ENCODE measurements at places on chromosomes 12 and 14.
A peak's percentile ranks its signal among the peaks of the same experiment; 100 is the strongest.

DNA sequence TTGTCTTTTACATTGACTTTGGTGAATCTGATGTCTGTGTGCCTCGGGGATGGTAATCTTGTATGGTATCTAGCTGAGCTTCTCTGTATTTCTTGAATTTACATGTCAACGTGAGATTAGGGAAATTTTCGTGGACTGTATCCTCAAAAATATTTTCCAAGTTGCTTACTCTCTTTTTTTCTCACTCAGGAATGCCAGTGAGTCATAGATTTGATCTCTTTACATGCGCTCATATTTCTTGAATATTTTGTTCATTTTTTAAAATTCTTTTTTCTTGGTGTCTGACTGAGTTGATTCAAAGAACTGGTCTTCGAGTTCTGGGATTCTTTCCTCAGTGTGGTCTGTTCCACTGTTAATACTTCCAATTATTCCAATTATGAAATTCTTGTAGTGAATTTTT lies 207.7 kb downstream of the RAD51B start:
- no peak for DNase-seq

- peak; percentile 86 for DNase-seq
Observed at GRCh38 chr12:11553871-11554533, 95.5 kb upstream of the ETV6 start.

DNA sequence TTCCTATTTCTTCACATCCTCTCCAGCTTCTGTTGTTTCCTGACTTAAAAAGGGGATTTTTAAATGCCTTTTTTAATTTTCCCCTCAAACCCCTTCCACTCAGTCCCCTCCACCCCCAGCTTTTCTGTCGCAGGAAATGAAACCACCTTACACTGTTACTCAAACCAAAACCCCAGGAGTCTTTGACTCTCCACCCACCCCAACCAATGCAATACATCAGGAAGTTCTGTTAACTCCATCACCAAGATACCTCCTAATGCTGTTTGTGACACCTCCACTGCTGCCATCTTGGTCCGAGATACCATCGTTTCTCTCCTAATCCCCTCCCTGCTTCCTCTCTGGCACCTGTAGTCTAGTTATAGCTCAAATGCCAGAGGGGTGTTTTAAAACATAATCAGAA lies 25.4 kb upstream of the CPM start:
- no peak for DNase-seq

- no peak for DNase-seq
Observed at GRCh38 chr12:58286353-58286752, 345.0 kb downstream of the ATP23 start.

GRCh38 chr14:71536927-71537772 lies 395.1 kb upstream of the RGS6 start:
- DNase-seq: no peak

DNA sequence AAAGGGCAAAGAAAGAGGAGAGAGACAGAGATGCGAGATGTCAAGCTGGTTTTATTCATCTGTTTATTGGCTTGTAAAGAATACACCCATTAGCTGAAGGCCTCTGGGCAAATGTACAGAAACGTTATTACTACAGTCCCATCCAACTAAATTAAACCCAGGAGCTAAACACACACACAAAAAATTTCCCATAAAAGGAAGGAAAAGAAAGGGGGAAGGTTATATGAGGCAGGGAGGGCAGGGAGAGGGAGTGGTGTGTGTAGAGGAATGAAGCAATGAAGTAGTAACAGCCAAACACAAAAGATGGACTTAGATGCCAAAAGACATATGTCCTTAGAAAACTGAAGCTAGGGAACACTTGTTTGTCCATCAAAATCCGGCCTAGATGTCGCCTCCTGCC lies 3.1 kb upstream of the MFAP5 start:
- no peak for DNase-seq

DNA sequence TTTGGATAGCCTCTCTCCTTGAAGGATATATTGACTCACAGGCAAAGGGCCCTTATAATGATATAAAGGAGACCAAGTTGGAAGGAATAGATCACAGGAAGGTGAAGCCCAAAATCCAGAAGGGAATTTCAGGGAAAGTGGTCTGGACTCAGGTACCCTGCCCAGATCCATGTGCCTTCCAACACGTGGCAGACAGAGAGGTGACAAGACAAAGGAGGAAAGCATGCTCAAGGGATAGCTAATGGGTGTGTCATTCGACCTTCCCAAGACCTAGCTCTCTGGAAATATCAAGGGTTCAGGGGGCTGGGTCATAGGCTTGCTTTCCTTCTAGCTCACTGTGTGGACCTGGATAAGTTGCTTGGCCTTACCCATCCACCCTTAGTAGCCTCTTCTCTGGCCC lies 214.3 kb downstream of the ZFP36L1 start:
- DNase-seq: no peak

GRCh38 chr14:64303471-64303917 lies 9.3 kb upstream of the ESR2 start:
- peak; percentile 80 for DNase-seq

- no peak for DNase-seq
Observed at GRCh38 chr12:4046495-4046840, 173.3 kb upstream of the PARP11 start.

GRCh38 chr14:104591506-104592291 lies 12.1 kb downstream of the C14orf180 start:
- no peak for DNase-seq

GRCh38 chr14:62428429-62429203 lies 616.6 kb downstream of the KCNH5 start:
- DNase-seq: no peak

DNA sequence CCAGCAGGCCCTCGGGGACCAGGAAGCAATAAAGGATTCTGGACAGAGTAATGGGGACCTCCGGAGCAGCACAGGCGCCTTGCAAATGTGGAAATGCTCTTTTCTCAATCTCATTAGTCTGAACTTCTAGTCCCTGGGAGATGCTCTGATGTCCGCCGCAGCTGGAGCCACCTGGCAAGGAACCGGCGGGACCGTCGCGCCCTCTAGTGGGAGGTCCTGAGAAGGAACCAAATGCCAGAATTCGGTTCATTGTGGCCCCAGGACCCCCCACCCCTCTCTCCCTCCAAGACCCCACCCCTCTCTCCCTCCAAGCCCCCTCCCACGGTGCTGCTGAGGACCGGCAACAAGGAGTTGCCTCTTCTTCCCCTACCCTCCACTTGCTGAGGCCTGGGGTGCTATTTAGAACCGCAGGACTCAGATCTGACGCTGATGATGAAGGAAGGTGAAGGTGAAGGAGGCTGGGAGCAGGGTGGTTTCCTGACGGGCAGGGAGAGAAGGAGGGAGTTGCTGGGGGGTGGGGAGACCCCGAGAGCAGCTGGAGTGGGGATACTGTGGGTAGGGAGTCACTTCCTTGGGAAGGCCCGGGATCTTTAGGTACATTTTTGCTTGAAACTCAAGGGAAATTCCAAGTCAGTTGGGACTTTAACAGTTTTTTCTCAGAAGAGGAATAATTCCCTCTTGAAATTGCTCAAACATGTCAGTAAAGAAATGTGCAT lies 42.5 kb downstream of the SMIM41 start:
- peak; percentile 78 for DNase-seq

- DNase-seq: no peak
Observed at GRCh38 chr14:104685216-104685997, 4.0 kb upstream of the INF2 start.

GRCh38 chr14:63275611-63276010 lies 43.1 kb downstream of the GPHB5 start:
- DNase-seq: no peak

GRCh38 chr12:23853640-23854039 lies 95.8 kb downstream of the SOX5 start:
- DNase-seq: no peak

DNA sequence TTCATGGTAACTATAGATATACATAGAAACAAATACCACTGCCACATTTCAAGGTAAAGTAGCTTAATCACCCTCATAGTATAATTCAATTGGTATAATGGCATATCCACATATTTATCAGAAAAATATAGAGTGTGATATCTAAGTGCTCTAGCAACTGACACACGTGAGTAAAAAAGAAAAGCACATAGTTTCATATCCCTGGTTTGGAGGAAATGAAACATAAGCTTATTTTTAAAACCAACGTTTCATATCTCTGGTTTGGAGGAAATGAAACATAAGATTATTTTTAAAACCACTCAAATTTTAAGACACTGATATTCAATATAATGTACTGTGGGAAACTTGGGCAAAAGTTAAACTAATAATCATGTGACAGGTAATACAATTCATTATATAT lies 2.1 kb downstream of the OR6C70 start:
- no peak for DNase-seq

GRCh38 chr12:72560003-72560769 lies 288.0 kb downstream of the TRHDE start:
- DNase-seq: peak; percentile 9

DNA sequence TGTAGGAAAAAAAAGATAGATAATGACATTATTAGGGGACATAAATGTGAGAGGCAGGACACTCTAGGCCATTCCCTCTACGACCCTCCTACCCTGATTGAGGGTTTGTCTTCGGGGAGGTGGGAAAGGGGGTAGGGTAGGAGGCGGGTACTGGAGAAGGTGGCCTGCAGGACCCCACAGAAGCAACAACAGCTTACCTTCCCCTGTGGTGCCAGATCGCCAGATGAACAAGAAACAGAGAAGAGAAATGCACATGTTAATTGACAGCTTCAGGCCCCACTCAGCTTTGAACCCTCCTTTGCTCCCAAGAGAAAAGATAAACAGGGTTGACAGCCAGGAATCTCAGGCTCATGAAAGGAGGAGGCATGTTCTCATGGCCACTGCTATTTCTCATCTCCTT lies 4.8 kb downstream of the PHB2 start:
- no peak for DNase-seq

GRCh38 chr14:103172921-103173320 lies 49.7 kb downstream of the TNFAIP2 start:
- DNase-seq: no peak

DNA sequence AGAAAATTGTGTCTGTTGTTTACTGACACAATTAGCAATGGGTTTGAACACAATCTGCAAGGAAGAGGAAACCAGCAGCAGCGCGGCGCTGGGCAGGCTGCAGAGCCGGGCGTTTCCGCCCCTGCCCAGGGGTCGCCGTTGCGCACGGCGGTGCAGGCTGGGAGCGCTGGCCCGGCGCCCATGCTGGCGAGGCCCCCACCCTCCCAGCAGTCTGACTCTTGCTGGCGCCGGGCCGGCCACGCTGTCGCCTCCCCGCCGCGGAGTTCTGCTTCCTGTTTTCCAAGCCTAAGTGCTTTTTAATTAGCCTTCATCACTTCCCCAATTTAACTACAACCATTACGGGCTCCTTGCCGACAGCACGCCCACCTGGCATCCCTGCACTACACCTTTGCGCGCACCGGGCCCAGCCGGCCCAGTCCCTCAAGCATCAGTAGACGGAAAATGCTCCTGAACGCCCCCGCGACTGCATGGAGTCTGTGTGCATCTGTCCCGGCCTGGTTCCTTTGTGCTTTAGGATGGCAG lies 212.1 kb downstream of the GXYLT1 start:
- peak; percentile 81 for DNase-seq

- peak; percentile 76 for DNase-seq
Observed at GRCh38 chr14:70622111-70622712, 19.5 kb upstream of the TTC9 start.

DNA sequence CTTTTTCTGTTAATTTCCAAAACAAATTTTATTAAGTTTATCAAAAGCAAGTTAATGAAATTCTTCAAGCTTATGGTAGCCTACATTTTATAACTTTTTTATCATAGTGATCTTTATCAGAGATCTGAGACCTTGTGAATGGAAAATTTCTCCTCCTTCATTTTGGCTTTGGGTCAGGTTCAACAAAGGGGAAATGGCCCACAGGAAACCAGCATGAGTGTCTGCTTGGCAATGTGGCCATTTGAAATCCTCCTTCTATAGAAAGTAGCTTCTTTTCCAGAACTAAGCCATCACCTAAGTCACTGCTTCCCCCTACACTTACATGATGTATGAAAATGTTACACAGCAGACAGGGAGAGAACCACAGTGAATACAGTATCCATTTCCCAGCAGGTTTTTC lies 1.6 kb downstream of the RHOJ start:
- DNase-seq: no peak

- DNase-seq: no peak
Observed at GRCh38 chr14:43410631-43411030, 1096.5 kb downstream of the FSCB start.

- no peak for DNase-seq
Observed at GRCh38 chr12:60119327-60119726, 523.5 kb downstream of the SLC16A7 start.

- no peak for DNase-seq
Observed at GRCh38 chr14:22485178-22485577, 103.8 kb downstream of the DAD1 start.

- DNase-seq: no peak
Observed at GRCh38 chr12:117036046-117036445, 63.2 kb downstream of the TESC start.

- no peak for DNase-seq
Observed at GRCh38 chr12:28257411-28257810, 67.2 kb downstream of the CCDC91 start.

DNA sequence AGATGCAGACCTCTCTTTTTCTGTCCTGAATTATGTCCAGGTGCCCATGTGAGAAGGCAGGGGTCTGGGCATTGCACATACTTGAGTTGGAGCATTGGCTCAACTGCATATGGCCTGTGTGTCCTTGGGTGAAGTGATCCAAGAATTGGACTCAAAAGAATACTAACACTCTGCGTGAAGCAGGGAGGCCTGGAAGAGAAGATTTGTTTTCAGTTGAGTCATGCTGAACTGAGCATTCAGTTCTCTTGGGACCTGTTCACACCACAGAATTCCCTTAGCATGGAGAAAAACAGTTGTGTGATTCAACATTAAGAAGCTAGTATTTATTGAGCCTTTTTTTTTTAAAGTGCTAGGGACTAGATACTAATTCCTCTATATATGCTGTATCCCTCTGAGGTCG lies 164.7 kb upstream of the TBX3 start:
- DNase-seq: no peak

DNA sequence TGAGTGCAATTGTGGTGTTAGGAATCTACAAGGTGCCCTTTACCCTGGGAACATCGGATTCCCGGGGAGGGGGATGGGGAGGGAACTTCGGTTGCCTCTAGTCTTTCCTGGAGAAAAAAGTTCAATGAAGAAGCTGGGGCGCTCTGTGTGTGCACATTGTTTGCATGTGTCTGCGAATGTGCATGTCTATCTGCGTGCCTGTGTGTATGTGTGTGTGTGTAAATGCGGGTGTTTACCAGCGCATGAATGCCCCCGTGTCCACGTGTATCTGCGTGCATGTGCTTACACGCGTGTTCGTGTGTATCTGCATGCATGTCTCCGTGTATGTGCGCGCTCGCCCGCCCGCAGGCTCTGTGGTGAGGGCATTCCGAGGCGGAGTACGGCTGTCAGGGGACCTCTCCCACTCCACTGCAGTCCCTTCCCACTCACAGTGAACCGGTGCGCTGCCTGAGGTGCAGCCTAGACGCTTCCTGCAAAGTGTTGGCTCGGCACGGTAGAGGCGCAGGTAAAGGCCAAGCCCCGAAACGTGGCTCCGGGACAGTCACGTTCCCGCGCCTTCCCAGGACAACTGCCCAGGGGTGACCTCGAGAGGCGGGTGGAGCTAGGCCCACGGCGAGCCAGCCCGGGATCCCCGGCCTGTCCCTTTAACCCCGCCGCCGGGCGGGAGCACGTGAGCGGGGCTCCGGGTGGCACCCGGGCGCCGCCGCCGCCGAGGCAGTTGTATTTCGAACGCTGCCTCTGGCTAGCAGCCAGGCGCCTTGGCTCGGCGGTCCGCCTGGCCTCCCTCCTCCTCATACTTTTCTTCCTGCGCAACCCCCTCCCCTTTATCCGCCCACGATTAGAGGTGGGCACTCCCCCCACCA lies 539 bp upstream of the HMGA2 start:
- peak; percentile 73 for DNase-seq

- DNase-seq: no peak
Observed at GRCh38 chr12:106801830-106802533, 27.5 kb downstream of the RIC8B start.

GRCh38 chr14:50352584-50352983 lies 40.5 kb downstream of the DMAC2L start:
- DNase-seq: no peak
